Urothelium cell line (cell line): ENCODE measurements at places on chromosomes 1 and 21.

GRCh38 chr21:18023157-18023556, 204.0 kb upstream of the C21orf91 start:
- no peak for DNase-seq

GRCh38 chr1:174413632-174414031, 34.1 kb upstream of the GPR52 start:
- DNase-seq = no peak

GRCh38 chr1:208153386-208153785, 90.8 kb downstream of the PLXNA2 start:
- DNase-seq = no peak

DNA sequence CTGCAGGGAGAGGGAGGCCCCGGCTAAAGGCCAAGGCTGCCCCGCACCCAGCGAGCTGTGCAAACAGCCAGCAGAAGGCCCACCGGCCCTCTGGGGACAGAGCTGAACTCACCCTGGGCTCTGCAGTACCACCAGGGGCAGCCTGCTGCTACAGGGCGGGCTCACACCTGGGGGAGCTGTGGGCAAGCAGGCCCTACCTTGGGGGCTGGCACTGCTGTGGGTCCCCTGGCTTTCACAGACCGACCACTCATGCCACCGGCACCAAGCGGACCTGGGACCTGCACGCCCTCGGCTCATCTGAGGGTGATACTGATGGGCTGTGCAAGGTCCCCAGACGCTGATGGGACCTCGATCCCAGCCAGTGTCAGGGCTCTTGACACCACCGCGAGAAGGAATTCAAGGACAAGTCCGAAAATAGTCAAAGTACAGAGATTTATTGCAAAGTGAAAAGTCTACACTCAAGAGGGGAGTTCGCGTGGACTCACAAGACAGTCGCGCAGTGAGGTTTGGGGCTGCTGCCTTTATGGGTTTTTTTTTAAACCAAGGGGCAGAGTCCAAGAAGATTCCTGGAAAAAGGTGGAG, 61.0 kb upstream of the ADARB1 start:
- DNase-seq = peak; percentile 39

GRCh38 chr1:246320286-246320685, 186.8 kb downstream of the SMYD3 start:
- DNase-seq = no peak

DNA sequence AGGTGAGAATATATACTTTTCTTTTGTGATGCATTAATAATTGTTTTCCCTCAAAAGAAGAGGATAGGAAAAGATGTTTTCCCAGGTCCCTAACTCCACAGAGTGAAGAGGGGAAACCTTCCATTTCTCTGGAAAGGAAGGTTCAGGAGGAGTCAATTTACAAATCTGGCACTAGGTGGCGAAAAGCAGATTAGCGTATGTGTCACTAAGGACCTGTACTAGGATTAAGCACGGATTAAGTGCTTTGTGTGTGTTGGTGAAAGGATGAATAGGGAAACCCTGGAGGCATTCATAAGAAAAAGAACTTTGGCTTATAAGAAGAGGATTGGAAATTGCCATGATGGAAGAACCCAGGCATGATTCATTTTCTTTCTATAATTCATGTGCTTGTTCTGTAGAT, 410.1 kb upstream of the PLXNA2 start:
- DNase-seq = peak; percentile 27

DNA sequence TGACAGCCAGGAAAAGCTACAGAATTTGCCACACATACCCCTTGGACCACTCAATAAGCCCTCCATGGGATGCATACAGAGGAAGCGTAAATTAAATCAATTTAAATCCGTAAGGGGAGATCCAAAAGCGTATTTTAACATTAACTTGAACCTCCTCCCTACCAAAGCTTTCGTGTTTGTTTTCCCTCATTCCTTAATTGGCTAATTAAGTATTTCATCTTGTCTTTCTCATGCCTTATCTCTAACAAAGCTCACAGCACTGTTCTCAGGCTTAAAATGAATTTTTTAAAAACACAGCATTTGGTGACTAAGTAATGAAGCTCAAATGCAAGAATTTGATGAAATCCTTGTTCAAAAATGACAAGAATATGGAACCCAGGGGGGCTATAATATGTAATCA, 3.1 kb downstream of the PTPN14 start:
- no peak for DNase-seq

GRCh38 chr1:59044535-59045121, 252.3 kb upstream of the FGGY start:
- no peak for DNase-seq
